ENCODE measurements at places on chromosomes 2 and 18. TPM values are rescaled to one million over a fixed set of nuclear protein-coding genes. Genes with fewer than 3 reads are reported as not detected.

Gene SCYGR4
- not detected for total RNA-seq

Gene NXPH2
- not detected for total RNA-seq

Gene ANKZF1
- 87.7 TPM for total RNA-seq

Gene ARHGAP28
- not detected for total RNA-seq
